ENCODE measurements at places on chromosomes 1 and 21.
A peak's percentile ranks its signal among the peaks of the same experiment; 100 is the strongest.

- DNase-seq: no peak
These were observed 167.4 kb downstream of the TNFSF18 start for GRCh38 chr1:172883387-172883791.

- peak; percentile 36 for DNase-seq
These were observed 9.9 kb downstream of the TTC3 start for GRCh38 chr21:37082856-37083528.

DNA sequence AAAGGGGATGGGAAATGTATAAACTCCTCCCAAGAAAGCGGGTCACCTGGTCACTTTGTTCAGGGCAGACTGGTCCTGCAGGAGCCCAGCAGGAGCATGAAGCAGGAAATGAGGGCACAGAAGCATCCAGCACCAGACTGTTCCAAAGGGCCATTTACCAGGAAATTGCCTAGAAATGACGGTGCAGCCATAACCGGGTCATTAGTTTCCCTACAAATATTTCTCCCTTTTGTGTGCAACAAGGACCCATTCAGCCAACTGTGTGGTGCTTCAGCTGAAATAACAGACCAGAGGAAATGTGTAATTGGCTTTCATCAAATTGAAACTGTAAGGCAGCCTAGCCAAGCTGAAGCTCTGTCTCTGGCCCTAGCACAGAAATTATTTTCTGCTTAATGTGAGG lies 7.6 kb upstream of the CTTNBP2NL start:
- DNase-seq: no peak

DNA sequence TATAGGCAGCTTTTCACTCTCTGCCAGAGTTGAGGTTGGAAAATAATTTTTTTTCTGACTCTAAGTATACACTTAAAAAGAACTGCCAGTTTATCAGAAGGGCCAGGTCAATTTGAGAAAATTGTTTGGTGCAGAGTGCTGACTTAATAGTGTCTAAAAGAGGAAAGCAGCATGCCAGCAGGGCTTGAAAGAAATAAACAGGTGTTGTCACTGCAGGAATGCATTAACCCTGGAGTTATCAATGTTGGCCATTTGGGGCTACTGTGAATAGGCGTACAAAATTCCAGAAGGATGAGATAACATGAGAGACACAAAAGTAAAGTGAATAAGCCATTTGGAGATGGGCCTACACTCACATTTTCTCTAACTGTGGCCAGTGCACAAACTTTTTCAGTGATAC lies 220.6 kb upstream of the PLD5 start:
- DNase-seq: no peak

- DNase-seq: no peak
These were observed 9.4 kb downstream of the CR2 start for GRCh38 chr1:207463571-207463970.

DNA sequence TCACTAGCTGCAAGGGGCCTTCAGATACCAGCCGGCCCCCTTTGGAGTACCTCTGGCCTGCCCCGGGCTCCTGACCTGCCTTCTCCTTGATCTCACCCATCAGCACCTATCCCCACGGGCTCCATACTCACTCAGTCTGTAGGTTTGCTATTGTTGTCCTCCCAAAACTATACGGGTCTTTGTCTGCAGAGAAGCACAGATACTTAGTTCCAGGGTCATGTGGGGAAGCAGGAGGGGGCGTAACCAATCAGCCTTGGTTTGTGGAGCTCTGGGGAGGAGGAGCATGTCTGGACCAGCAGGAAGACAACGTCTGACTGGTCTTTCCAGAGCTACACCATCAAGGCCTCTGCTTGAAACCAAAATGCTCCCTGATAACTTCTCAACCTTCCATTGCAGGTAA lies 15.2 kb downstream of the TMEM63A start:
- no peak for DNase-seq

GRCh38 chr1:156896490-156897033 lies 3.0 kb downstream of the PEAR1 start:
- DNase-seq: no peak

DNA sequence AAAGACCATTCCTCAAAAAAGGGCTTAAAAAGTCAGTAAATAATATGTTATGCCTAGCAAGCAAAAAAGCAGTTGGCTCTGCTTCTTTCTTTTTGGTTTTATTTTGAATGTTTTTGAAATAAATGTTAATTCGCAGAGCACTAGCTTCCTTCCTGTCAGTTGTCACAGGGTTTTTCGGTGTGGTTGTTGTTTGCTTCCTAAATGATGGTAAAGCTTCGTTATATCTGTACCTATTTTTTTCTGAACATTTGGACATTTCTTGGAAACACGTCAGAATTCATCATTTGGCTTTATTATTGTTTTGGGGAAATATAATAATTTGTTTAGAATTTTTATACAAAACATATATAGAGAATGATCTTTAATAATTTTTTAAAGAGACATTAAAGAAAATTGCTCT lies 351.9 kb upstream of the SGIP1 start:
- DNase-seq: no peak

- no peak for DNase-seq
These were observed 161.8 kb upstream of the NFIA start for GRCh38 chr1:60920561-60920960.

DNA sequence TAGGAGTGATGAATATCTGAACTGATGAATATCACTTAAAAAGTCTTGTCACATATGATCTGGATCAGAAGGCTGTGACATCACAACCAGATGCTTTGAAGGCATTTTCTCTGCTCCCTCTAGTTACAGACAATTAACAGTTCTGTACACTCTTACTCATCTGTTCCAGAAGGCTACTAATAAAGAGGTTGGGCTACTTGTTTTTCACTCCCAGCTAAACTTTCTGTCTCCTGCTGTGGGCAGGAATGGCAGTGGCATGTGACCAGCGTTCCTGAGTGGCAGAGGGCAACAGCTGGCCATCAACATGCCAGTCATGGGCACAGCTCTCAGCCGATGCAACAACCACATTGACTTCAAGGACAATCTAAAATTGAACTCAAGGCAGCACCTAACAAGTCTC lies 66.7 kb downstream of the SLC45A1 start:
- DNase-seq: no peak

DNA sequence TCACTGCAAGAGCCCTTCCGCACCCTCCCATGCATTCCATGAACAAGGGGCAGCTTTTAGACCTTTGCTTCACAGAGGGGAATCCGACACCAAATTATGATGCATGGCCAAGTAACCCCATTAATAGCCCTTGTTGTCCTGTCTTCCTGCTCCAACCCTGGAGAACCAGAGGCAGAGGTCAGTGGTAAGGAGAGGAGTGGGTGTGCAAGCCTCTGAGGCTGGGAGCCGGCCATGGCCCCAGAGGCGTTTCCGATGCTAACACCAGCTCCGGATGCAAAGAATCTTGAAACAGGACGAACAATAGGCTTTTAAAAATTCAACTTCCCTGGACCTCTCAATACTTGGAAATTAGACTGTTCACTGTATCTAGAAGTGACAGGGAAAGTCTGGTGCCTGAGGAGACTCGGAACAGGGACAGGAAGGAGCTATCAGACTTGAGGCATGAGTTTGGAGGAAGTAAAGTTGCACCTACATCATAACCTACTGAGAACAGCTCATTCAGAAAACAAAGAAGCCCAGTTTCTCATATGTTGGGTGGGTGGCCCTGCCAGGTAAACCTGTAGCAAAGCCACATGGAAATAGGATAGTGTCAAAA lies 101.2 kb upstream of the ERG start:
- no peak for DNase-seq

DNA sequence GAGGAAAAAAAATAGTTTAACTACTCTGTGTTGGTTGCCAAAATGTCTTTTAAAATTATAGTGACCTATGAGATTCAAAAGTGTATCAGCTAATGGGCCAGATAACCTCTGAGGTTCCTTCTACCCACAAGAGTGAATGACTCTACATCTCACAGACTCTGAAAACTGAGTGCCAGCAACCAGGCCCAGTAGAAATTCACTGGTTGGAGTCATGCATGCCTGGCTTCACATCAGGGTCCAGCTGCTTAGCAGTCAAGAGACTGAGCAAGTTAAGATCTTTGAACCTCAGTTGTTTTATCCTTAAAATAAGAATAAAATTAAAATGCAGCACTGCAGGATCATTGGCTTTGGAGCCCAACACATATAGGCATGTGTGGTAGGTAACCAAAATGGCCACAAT lies 342.6 kb upstream of the NFIA start:
- no peak for DNase-seq

GRCh38 chr1:77781683-77782082 lies 2.2 kb downstream of the MIGA1 start:
- no peak for DNase-seq

- DNase-seq: no peak
These were observed 43.8 kb upstream of the MARK1 start for GRCh38 chr1:220484135-220484534.

GRCh38 chr1:98133131-98133530 lies 212.3 kb upstream of the DPYD start:
- DNase-seq: no peak

DNA sequence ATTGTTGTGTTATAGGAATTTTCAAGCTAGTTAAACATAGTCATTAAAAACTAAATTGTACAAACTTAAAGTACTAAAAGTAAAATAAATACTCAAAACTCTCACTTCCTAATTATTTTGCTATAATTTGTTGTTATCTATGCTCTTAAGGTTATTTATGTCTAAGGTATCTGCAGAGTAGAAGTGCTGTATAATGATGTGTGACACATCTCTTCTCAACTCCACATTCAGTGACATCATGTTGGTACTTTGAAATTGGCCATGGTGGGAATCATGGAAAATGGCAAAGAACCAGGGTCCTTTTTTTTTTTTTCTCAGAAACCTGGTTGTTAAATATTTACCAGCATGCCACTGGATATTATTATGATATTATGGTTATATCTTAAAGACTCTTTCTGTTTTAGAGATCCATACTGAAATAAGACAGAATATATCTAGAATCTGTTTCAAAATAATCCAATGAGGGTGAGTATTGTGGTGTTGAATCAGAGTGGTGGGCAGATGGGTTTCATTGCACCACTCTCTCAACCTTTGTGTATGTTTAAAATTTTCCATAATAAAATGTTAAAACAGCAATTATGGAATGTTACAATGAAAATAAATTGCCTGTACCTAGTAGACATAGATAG lies 22.4 kb downstream of the LRRC8B start:
- no peak for DNase-seq

DNA sequence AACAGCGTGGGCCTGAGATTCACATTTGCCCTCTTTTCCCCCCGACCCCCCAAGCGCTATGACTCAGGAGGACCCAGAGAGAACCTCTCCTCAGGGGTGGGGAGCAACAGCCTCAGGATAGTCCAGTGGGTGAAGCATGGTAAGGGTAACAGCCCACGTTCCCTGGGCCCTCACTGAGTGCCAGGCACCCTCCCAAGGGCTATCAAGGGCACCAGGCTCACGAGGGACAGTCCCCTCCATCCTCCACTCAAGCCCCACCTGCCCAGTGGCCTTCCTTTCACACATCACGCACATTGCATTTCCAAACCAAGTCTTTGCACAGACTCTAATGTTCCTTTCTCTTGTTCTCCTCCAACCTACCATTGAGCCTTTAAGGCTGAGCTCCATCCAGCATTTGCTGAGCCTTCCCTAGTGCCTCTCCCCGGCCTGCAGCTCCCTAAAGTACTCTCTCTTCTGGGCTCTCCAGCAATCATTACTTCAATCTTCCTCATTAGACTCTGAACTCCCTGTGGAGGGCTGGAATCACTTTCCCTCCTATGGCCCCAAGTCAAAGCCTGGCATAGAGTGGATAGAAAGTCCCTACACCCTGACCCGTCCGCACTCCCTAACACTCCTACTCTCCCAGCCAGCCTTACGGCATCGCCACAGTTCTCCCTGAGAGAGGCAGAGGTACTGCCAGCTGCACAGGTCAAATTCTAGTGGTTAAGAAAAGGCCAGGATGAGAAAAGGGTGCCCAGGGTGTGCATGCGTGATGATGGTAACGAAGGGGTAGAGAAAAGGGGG lies 1.0 kb downstream of the AKR7A2 start:
- DNase-seq: no peak

DNA sequence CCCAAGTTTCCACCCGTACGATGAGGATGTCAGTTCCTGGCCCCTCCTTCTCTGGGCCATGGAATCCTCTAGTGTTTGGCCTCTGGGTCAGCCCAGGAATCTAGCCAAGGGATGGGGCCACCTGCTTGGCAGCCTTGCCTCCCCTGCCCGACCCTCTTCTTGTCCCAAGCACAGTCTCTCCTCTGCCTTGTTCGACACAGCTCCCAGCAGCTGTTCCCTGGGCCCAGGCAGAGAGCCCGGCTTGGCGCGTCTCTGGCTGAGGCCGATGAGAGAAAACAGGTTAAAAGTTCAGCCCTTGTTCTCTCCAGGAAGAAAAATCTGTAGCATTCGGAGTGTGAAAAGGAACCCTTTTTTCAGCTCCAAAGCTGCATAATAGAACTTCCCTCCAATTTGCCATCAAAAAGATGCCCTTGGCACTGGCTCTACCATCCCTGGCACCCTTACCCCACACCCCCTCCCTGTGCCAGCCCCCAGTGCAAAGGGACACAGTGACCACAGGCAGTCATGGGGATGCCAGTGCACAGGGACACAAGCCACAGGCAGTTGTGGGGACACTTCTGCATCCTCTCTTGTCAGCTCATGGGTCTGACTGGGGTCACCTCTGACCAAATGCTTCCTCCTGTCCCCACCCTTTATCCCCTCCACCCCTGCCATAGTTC lies 68.4 kb downstream of the EPHB2 start:
- no peak for DNase-seq

DNA sequence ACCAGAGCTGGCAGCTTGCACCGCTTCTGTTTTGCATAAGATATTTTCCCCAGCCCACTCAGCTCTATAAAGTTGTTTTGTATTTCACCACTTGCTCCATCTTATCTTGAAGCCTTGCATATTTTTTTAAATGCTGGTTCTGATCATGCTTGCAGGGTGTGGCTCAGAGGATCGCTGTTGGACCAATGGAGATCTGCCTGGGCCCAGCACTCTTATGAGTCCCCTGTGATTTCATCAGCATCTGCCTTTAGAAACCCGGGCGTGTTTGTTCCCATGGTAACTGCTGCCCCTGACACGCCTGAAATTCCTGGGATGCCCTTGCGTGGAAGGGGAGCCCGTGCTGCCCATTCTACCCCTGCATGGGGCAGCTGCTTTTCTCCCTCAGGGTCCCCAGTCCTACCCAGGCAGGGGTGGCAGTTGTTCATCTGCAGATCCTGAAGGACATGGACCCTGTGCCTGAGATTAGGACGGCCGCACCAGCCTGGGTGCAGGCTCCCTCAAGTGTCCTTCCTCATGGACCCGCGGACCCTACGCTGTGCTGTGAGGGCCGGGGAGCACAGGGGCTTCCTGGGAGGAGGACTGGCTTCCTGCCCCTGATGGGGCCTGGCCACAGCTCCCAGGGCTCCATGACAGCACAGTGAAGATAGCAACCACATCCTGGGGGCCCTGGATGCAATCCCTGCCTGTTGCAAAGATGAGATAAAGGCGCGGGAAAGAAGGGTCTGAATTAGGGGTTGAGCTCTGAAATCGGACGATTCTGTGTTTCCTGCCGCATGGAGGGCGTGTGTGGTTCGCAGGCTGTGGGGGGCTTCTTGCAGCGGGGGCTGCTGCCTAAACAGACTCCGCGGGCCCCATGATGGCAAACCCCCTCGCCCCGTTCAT lies 226.5 kb downstream of the SDCCAG8 start:
- no peak for DNase-seq

GRCh38 chr1:109792056-109792831 lies 28.5 kb upstream of the EPS8L3 start:
- DNase-seq: no peak

All from GF-D8 (cell line).